Left lung (tissue), 14 donors: ENCODE measurements at places on chromosomes 11 and 22. TPM values are rescaled to one million over a fixed set of nuclear protein-coding genes. Genes with fewer than 3 reads are reported as not detected.

The NXPE4 gene
- not detected for total RNA-seq

The NLRP10 gene
- total RNA-seq: not detected

The OR2AG1 gene
- not detected for total RNA-seq

The ARHGEF17 gene
- 69.1 TPM for total RNA-seq

The OR56B4 gene
- not detected for total RNA-seq

The KRTAP5-2 gene
- total RNA-seq: not detected

The DERL3 gene
- total RNA-seq: 9.4 TPM

The ARAP1 gene
- 222 TPM for total RNA-seq

The SCGB1C1 gene
- total RNA-seq: not detected

The THAP7 gene
- 17.8 TPM for total RNA-seq

The ALDH3B1 gene
- total RNA-seq: 59.3 TPM

The CHRDL2 gene
- 1.3 TPM for total RNA-seq

The CDC42EP2 gene
- total RNA-seq: 18.5 TPM

The TSGA10IP gene
- not detected for total RNA-seq

The SMTNL1 gene
- total RNA-seq: not detected

The MPPED1 gene
- total RNA-seq: not detected

The KDM4E gene
- not detected for total RNA-seq

The MGAT3 gene
- total RNA-seq: 8.8 TPM

The DDI1 gene
- total RNA-seq: not detected

The NTM gene
- 21.6 TPM for total RNA-seq

The APOL6 gene
- 35.8 TPM for total RNA-seq

The ALG8 gene
- 39.7 TPM for total RNA-seq

The OR5P2 gene
- 2.3 TPM for total RNA-seq

The RELT gene
- total RNA-seq: 30.7 TPM

The TRIM48 gene
- not detected for total RNA-seq

The MICAL3 gene
- total RNA-seq: 29.8 TPM

The KCNJ5 gene
- total RNA-seq: 5.0 TPM

The MN1 gene
- total RNA-seq: 7.4 TPM

The BTBD18 gene
- total RNA-seq: not detected

The TH gene
- total RNA-seq: 0.18 TPM

The KIRREL3 gene
- not detected for total RNA-seq

The CYB5R2 gene
- total RNA-seq: 7.9 TPM

The APOBEC3H gene
- total RNA-seq: 1.3 TPM

The GRAP2 gene
- total RNA-seq: 2.3 TPM

The SLC7A4 gene
- 0.31 TPM for total RNA-seq

The ROM1 gene
- 4.3 TPM for total RNA-seq

The MUC2 gene
- total RNA-seq: not detected

The POTEH gene
- not detected for total RNA-seq

The DEFB131B gene
- total RNA-seq: not detected

The TBX10 gene
- total RNA-seq: not detected

The MOV10L1 gene
- total RNA-seq: 0.37 TPM

The MPPED2 gene
- total RNA-seq: 0.26 TPM

The DYNC2H1 gene
- 12.8 TPM for total RNA-seq

The CNTN5 gene
- total RNA-seq: not detected

The OR6Q1 gene
- total RNA-seq: not detected

The WT1 gene
- 0.13 TPM for total RNA-seq
